ENCODE measurements at places on chromosomes 2 and 18.

GRCh38 chr18:3256693-3257626, 5.0 kb upstream of the MYL12B start:
- no peak for DNase-seq

DNA sequence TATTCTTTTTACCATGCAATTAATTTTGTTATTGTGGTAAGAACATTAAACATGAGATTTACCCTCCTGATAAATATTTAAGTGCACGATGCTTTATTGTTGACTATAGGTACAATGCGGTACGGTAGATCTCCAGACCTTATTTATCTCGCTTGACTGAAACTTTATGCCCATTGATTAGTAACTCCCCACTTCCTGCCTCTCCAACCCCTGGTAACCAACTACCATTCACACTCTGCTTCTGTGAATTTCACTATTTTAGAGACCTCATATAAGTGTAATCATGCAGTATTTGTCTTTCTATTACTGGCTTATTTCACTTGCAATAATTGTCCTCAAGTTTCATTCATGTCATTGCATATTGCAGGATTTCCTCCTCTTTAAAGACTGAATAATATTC, 195.7 kb upstream of the ID2 start:
- no peak for DNase-seq

GRCh38 chr2:199308567-199308966, 149.2 kb downstream of the SATB2 start:
- DNase-seq = no peak

GRCh38 chr2:238326801-238327365, 6.6 kb downstream of the TRAF3IP1 start:
- DNase-seq = no peak

DNA sequence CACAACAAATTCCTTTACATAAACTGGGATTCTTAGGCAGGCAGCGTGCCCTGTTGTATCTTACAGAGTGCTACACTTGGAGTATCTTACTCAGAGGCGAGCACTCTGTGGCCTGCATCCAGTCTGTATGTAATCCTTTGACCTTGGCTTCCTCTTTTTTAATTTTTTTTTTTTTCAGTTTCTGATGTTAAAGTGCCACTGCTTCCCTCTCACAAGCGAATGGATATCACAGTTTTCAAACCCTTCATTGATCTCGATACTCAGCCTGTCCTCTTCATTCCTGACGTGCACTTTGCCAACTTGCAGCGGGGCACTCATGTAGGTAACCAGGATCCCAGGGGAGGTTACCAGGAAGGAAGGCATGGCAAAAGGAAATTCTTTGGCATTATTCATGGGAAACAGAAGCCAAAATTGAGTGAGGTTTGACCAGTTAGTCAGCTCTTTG, 40.4 kb downstream of the GRHL1 start:
- DNase-seq = no peak

Data from stimulated activated CD8-positive, alpha-beta memory T cell treated with anti-CD3 and anti-CD28 coated beads, Interleukin-4, amount 100 ng/mL, for 4 hours (primary cell).